ENCODE measurements at places on chromosomes 6 and 20. TPM values are rescaled to one million over a fixed set of nuclear protein-coding genes. Genes with fewer than 3 reads are reported as not detected.

The TMEM170B gene
- total RNA-seq = 2.7 TPM

The HLA-DPA1 gene
- total RNA-seq = 46.9 TPM

The TRIM10 gene
- total RNA-seq = not detected

The CLVS2 gene
- total RNA-seq = not detected

The B3GAT2 gene
- total RNA-seq = not detected

The GUCA1A gene
- total RNA-seq = not detected

The GABRR1 gene
- not detected for total RNA-seq

The PROCR gene
- total RNA-seq = 3.8 TPM

The MOCS1 gene
- 1.4 TPM for total RNA-seq

The ADGRF4 gene
- total RNA-seq = not detected

The MROH8 gene
- total RNA-seq = 3.7 TPM

The POM121L2 gene
- not detected for total RNA-seq

The HLA-DRB5 gene
- total RNA-seq = not detected

The NRSN1 gene
- not detected for total RNA-seq

The ZKSCAN8 gene
- total RNA-seq = 14.5 TPM

The EPB41L1 gene
- total RNA-seq = 0.13 TPM

Data from activated CD8-positive, alpha-beta memory T cell treated with anti-CD3 and anti-CD28 coated beads for 36 hours (primary cell).